Liver (tissue), 10 donors: ENCODE measurements at places on chromosomes 6 and 20.

DNA sequence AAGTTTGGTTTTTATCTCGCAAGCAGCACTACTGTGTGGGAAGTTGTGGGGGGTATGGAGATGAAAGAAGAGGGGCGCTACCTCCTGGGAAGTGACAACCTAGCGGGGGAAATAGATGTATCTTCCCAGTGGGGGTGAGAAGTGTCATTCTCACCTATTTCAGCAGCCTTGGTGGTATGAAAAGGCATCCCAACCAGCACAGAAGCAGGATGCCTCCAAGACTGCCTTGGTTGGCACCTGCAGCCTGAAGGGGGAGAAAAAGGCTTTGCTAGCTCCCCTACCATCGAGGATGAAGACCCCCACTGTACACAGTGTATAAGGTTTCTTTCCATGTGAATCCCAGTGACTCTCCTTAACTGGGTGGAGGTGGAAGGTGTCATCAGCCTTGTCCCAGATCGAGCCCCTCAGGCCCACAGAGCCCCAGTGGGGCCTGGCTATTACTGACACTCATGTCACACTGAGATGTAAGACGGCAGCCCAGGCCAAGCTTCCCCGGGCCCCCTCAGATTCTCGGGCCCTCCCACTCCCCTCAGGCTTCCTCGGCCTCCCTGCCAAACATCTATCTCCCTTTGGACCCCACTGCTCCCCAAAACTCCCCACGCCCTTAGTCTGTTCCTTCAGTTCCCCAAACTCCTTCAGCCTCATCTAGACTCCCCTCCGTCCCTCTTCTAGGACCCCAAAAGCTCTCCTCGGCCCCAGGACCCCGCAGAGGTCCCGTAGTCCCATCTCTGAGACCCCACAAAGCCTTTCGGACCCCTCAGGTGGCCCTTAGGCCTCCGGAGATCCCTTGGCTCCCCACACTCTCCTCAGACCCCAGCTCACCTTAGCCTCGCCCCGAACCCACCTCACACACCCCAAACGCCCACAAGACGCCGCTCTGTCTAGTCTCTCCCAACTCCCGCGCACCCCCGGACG lies 688 bp downstream of the COMMD7 start:
- DNase-seq, result no peak

DNA sequence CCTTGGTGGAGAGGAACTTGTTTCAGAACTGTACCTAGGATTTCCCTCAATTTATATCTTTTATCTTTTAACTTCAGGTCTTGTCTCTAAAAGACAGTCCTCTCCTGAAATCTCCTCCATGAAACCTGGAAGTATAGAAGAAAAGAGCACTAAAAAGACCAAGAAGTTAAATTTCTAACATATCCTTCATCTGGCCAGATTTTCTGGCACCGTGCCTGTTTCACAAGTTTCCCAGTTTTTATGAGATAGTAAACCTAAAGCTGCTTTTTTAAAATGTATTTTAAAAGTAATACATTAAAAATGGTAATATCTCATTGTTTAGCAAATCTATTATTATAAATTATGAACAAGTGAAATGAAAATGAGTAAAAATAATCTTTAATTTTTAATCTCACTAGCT lies 348.3 kb upstream of the RSPO3 start:
- no peak for DNase-seq

DNA sequence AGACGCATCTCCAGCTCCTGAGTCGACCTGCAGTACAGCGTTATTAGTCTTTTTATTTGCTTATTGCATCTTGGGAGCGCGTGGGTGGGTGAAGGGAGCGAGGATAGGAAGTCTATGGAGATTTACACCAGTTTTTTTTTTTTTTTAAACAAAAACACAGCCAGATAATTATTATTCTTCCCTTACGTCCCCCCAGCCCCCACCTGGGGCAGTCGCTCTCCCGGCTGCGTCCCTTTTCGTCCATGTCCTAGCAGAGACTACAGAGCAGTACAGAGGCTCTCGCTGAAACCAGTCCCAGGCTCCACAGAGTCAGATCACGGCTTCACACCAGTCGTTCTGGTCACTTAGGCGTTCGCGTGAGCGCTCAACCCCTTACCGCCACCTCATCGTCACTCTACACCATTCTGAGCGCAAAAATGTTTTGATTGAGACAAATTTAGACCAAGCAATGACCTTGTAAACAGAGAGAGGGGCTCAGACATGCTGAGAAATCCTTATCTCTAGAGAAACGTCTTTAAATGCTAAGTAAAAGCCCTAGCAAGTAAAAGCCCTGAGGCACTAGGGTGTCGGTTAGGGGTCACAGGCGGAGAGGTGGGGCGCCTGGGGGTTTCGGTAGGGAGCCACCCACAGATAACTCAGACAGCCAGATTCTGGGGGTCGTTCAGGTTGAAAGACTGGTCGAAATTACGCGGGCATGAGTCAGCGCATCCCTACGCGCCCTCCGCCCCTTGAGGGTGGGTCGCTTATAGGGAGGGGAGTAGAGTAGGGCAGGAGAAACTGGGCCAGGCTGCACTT lies 975 bp upstream of the PPT2 start:
- DNase-seq, result peak; percentile 72

GRCh38 chr20:53960579-53961272 lies 109.7 kb downstream of the BCAS1 start:
- DNase-seq, result no peak

- DNase-seq, result no peak
Measured at GRCh38 chr6:96460052-96460700, 61.4 kb upstream of the UFL1 start.

DNA sequence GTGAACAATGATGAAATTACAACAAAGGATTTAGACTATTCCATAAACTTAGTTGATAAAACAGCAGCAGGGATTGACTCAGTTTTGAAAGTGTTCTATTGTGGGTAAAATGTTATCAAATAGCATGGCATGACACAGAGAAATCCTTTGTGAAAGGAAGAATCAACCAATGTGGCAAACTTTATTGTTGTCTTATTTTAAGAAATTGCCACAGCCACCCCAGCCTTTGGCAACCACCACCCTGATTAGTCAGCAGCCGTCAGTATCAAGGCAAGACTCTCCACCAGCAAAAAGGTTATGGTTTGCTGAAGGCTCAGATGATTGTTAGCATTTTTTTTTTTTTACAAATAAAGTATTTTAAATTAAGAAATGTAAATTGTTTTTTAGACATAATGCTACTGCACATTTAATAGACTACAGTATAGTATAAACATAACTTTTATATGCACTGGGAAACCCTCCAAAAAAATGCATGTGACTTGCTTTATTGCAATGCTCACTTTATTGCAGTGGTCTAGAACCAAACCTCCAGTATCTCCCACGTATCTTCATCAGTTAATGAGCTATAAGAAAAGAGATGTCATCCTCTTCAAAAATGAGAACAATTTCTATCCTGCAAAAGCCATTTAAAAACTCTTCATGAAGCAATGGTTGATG lies 162.7 kb downstream of the SOBP start:
- DNase-seq, result no peak

DNA sequence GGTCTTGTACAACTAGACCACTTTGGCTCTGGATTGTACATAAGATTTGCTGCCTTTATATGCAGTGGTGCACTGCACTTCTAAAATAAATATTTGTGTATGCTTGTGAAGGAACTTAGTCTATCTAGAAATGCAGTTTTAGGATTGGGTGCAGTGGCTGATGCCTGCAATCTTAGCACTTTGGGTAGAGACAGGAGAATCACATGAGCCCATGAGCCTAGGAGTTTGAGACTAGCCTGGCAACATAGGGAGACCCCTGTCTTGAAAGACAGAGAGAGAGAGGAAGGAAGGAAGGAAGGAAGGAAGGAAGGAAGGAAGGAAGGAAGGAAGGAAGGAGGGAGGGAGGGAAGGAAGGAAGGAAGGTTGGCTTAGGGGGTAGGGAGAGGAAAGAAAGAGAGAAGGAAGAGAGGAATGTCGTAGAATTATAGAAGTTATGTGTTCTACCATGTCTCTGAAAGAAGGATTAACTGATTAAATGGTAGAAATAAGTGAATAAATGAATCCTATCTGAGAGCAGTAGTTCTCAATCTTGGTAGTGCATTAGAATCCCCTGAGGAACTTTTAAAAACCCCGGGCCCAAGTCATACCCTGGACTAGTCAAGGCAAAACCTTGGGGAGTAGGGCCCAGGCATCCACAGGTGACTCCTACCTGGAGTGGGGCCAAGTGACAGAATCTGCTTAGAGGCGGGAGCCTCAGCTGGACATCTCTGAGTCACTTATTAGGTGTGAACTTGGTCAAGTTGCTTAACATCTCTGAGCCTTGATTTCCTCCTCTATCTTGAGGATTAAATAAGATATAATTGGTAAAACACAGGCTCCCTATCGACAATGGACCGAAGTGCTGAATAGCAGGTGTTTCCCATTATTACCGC lies 130.3 kb downstream of the ZNF217 start:
- no peak for DNase-seq

DNA sequence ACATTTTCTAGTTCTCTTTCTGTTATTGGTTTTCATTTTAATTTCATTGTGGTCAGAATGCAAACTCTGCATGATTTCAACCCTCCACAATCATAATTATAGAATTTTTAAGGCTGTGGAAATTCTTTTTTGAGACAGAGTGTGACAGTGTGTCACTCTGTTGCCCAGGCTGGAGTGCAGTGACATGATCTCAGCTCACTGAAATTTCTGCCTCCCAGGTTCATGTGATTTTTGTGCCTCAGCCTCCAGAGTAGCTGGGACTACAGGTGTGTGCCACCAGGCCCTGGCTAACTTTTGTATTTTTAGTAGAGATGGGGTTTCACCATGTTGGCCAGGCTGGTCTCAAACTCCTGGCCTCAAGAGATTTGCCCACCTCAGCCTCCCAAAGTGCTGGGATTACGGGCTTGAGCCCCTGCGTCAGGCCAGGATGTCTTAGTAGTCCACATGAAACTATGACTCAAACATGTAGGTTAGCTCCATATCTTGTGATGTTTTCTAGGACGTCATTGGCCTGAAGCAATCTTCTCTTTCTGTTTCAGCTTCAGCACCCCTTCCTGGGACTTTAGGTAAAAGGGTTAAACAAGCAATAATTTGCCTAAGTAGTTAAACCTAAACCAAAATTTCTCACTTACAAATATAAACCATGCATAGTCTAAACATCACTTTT lies 47.4 kb upstream of the SAMD3 start:
- DNase-seq, result no peak

- DNase-seq, result no peak
Measured at GRCh38 chr6:17491416-17492142, 98.2 kb downstream of the CAP2 start.

DNA sequence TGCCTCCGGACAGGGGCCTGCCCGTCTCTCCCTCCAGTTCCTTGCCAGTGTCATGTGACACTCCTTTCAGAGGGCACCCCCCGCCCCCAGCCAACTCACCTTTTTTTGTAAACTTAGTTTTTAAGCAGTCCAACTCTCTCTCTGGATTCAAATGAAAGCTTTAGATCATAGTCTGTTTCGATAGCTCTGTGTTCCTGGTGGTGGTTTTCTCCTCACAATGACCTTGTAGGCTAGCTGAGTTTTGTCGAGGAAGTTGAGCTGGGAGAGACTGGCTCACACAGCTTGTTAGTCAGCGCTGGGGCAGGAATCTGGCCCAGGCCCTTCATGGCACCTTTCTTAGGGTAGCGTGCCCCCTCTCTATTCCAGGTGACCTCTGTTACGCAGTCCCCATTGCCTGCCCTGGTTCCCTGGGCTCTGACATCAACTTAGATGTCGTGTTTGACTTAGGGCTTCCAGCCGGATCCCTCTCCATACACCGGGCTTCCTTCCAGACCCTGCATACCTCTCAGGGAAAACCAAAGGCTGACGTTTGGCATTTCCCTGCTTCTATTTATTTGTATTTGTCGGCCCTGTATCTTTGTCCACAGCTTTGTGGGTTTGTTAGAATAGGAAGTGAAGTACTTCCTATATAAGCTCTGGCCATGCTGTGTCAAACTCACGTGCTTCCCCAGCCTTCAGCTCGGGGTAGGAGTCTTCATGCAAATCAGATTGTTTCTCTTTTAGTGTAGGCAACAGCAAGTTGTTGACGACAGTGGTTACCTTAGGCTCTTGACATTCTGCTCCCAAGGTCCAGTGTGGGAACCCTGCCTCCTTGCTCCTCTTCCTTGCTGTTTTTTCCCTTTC lies 12.7 kb downstream of the IGF2R start:
- DNase-seq, result no peak

DNA sequence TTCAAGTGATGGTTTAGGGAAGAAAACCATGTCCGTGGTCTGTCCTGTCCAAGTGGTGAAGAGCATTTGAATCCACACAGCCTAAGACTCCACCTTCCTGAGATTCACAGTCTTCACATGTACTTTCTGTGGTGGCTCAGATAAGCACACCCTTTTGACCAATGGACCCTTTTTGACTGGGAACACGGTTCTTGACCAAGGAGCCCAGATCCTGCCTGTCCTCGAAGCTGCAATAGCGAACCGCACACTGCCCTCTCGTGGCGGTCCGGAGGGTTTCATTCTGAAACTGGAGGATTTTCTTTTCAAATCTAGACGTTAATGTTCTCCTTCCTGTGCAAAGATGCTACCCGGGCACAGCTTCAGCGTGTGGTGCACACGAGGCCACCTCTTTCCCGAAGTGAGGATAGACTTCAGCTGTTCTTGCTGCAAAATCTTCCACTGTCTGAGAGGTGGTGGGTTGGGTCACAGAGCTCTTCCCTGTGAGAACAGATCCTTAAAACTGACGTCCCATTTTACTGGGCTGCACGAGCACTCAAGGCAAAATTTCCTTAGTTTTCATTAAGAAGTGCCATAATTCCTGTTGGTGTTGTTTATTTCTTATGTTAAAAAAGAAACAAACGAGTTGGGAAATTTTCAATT lies 90.5 kb downstream of the SYNJ2 start:
- DNase-seq, result peak; percentile 69

DNA sequence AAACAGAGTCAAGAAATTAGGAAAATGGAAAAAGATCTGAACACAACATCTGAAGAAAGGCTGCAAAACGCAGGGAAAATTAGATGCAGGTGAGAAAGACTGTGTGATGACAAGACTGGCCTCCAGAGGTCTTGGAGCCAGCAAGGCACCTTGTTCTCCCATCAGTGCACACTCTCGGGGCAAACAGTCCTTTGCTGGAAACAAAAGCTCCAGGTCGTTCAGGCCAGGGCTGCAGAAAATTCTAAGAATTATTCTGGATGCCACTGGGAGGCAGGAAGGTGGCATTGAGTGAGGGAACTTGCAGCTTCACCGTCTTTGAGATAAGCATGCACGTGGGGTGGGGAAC lies 219.9 kb upstream of the SSTR4 start:
- no peak for DNase-seq

DNA sequence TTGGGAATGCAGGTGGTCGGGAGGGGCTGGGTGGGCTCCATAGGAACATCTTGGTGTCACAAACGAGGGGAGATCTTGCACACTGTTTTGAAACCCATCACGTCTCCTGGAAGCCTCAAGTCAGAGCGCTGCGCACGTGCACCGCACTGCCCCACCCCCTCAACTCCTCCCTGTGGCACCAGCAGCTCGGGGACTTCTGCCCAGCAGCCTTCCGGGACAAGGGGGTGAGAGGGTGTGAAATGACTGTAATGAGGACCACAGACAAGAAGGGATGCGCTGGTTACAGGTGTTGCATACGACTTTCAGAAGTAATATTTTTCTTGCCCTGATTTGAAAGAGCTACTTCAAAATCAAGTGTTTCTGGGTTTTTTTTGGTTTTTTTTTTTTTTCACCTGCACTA lies 60.3 kb downstream of the FOXC1 start:
- DNase-seq, result no peak
